ENCODE measurements at places on chromosomes 6 and 20. TPM values are rescaled to one million over a fixed set of nuclear protein-coding genes. Genes with fewer than 3 reads are reported as not detected.

The EEF1E1 gene
- total RNA-seq = 12.6 TPM

The MAP7 gene
- 1.3 TPM for total RNA-seq

The NELFCD gene
- total RNA-seq = 25.6 TPM

The FLRT3 gene
- 14.4 TPM for total RNA-seq

The TRIM15 gene
- total RNA-seq = not detected

The SMLR1 gene
- total RNA-seq = not detected

The MCCD1 gene
- total RNA-seq = not detected

GRCh38 chr6:132785936-132786335, 12.5 kb downstream of the SLC18B1 start:
- H3K4me3 ChIP-seq = no peak overlapping the region
- DNase-seq = no peak
- no peaks in the 10 kb centered on the region for H3K4me1 ChIP-seq
- H3K36me3 ChIP-seq = no peaks in the 10 kb centered on the region
- no peak overlapping the region for H3K27ac ChIP-seq

DNA sequence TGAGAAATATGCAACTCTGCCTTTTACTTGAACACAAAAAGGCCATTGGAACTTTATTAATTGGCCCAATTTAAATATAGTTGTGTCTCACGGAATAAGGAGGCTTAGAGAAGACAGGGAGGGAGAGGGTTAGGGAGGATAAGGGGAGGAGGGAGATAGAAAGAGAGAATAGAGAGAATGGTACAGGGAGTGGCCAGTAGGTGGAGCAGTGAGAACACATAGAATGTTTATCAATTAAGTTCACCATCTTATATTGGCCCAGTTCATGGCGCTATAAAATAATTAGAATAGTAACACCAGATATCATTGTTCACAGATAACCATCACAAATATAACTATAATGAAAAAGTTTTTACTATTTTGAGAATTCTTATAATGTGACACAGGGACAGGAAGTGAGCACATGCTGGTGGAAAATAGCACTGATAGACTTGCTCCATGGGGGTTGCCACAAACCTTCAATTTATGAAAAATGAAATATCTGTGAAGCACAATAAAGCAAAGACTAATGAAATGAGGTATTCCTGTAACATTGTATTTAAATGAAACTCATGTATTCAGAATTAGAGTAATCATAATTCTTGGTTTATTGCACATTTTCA, 374.1 kb upstream of the MANEA start:
- no peak overlapping the region for H3K27ac ChIP-seq
- no peaks in the 10 kb centered on the region for H3K4me1 ChIP-seq
- no peak overlapping the region for H3K4me3 ChIP-seq
- H3K27me3 ChIP-seq = no peaks in the 10 kb centered on the region
- no peak for DNase-seq

DNA sequence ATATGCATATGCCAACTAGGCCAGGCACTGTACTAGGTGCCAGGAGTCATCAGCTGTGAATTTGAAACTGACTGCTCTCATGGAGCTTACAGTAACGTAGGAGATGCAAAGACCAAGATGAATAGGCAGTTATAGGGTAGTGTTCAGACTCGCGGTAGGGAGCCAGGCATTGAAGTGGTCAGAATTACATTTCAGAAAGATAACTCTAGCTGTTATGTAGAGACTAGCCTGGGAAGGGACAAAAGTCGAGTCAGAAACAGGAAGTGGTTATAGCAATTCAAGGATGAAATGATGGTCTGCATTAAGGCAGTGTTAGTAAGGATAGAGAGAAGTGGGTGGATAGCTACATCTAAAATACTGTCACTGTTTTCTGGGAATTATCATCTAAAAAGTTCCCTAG, 56.6 kb downstream of the PCMT1 start:
- no peaks in the 10 kb centered on the region for H3K27me3 ChIP-seq
- no peaks in the 10 kb centered on the region for H3K4me1 ChIP-seq
- no peak overlapping the region for H3K4me3 ChIP-seq
- no peaks in the 10 kb centered on the region for H3K36me3 ChIP-seq

DNA sequence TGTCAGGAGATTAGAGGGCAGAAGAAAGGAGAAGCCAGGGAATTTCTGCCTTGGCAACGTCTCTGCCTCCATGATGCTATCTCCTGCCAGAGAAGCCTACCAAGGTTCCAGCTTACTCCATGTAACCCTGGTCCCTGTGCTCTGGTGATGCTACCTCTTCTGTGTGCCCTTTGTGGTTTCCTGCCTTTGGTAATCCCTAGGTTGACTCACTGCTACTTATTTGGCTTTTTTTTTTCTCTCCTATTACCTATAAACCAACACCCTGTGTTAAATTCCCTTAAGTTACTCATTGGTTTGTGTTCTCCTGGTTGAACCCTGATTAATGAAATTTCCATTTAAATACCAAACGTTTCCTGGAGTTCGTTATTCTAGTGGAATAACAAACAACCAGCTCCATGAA, 527.8 kb upstream of the FLRT3 start:
- H3K4me1 ChIP-seq = no peaks in the 10 kb centered on the region
- H3K27ac ChIP-seq = no peak overlapping the region
- no peaks in the 10 kb centered on the region for H3K27me3 ChIP-seq

- DNase-seq = no peak
- H3K4me1 ChIP-seq = no peaks in the 10 kb centered on the region
- H3K36me3 ChIP-seq = no peaks in the 10 kb centered on the region
- no peaks in the 10 kb centered on the region for H3K27me3 ChIP-seq
These were observed 22.6 kb downstream of the B4GALT5 start for GRCh38 chr20:49690899-49691620.

DNA sequence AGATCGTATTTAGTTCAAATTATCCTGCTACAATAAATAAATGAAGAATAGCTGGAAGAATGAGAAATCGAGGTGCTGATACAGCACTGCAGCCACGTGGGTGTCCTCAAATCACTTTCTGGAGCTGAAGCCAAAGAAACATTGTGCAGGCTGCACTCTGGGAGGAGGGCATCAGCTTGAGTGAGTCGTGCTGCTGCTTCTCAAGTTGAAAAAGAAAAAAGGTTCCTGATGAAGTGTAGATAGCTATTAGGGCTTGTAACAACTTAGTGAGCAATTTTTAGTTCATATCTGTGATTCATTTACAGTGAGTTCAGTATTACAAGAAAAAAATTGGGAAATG, 40.5 kb downstream of the DSE start:
- H3K27ac ChIP-seq = no peak overlapping the region
- DNase-seq = no peak
- no peak overlapping the region for H3K4me3 ChIP-seq
- H3K36me3 ChIP-seq = no peaks in the 10 kb centered on the region
- no peaks in the 10 kb centered on the region for H3K27me3 ChIP-seq

GRCh38 chr6:157184202-157185015, 138.9 kb downstream of the TMEM242 start:
- H3K36me3 ChIP-seq = no peaks in the 10 kb centered on the region
- H3K4me3 ChIP-seq = no peak overlapping the region
- no peaks in the 10 kb centered on the region for H3K27me3 ChIP-seq
- H3K4me1 ChIP-seq = no peaks in the 10 kb centered on the region
- DNase-seq = peak; percentile 59

DNA sequence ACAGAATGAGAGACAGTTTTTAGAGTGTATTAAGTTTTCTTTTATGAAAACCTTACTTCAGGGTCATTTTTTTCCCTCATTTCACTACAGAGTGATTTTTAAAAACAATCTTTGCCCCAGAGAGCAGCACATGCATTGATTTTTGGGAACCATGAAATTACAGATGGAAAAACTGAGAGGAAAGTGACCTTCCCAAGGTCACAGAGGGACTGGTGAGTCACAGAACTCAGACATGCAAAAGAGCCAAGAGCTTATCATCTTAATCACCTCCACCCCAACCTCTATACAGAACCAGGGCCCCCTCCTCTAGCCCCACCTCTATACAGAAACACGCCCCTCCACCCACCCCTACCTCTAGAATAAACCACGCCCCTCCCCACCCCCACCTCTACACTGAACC, 10.7 kb downstream of the PXMP4 start:
- H3K4me3 ChIP-seq = no peak overlapping the region
- H3K27me3 ChIP-seq = no peaks in the 10 kb centered on the region
- no peak overlapping the region for H3K27ac ChIP-seq
- no peaks in the 10 kb centered on the region for H3K4me1 ChIP-seq
- H3K36me3 ChIP-seq = no peaks in the 10 kb centered on the region

DNA sequence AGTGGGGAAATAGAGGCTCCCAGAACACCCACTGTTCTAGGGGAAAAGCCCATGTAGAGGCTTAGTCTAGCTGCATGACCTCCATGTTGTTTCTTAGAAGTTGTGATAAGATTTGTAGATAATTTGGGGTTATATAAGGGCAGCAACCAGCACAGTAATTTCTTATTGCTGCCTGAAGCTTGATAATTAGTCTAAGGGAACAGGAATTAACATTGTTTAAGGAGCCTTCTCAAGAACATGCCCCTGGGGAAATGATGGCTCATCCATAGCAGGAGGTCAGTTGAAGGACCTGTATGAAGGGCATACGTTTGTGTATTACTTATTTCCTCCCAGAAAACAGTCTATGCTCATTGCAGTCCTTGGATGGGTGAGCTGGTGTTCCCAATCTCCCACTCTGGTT, 170.7 kb upstream of the SCGN start:
- H3K27me3 ChIP-seq = no peaks in the 10 kb centered on the region
- no peaks in the 10 kb centered on the region for H3K4me1 ChIP-seq
- DNase-seq = no peak
- no peak overlapping the region for H3K4me3 ChIP-seq

DNA sequence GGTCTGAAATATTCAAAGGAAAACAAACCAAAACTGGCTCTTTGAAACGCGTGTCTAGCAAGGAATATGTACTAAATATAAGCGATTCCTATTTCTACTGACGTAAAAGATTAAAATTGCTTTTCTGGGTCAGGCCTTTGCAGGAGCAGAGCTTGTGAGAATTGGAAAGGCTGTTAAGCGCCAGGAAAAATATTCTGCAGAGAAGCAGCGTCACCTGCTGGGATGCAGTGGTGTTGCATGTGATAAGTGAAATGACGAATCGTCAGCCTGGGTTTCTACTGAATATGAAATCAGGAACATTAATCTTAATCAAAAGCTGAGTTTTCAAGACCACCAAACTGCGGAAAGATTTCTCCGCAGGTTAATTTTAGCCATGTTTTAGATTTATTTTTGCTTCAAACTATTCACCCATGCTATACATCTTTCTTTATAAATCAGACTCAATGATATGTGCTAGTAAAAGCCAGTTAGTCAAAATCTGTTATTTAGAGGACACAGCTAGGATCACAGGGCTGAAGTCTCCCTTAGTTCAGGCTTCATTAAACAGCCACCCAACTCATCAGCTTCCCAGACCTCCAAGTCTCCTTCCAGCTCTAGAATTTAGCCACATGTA, 67.4 kb downstream of the ALDH8A1 start:
- no peaks in the 10 kb centered on the region for H3K27me3 ChIP-seq
- no peak overlapping the region for H3K4me3 ChIP-seq
- H3K36me3 ChIP-seq = no peaks in the 10 kb centered on the region
- H3K4me1 ChIP-seq = no peaks in the 10 kb centered on the region
- DNase-seq = peak; percentile 68
- no peak overlapping the region for H3K27ac ChIP-seq

DNA sequence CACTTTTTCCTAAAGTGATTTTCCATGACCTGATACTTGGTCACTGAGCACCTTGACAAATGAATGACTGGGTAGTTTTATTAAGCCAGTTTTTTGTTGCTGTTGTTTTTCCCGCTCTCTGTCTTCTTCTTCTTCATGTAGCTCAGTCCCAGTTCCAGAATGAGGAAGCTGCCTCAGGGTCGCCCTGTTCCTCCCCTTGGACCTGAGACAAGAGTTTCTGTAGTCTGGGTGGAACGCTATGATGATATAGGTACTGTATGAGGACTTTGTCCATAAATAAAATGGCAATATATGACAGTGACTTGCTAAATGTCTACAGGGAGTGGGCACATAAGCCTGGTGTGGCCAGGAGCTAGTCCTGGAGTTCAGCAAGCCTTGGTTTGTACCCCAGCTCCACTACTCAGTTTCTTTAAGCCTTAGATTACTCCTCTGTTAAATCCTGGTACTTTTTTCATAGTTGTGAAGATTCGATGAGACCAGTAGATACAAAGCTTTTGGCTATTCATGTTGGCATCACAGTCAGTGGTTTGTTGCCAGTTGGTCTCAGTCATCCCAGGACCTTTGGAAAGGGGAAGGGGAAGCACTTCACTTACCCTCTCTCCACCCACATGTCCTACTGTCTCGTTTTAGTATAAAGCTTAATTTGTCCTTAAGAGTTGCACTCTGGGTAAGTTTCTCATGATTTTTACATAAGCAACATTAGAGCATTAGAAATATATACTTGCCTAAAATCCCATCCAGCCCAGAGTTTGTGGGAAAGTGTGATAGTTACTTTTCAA, 11.1 kb upstream of the ADIG start:
- H3K4me3 ChIP-seq = no peak overlapping the region
- no peak for DNase-seq
- no peaks in the 10 kb centered on the region for H3K4me1 ChIP-seq
- no peak overlapping the region for H3K27ac ChIP-seq
- H3K36me3 ChIP-seq = no peaks in the 10 kb centered on the region

DNA sequence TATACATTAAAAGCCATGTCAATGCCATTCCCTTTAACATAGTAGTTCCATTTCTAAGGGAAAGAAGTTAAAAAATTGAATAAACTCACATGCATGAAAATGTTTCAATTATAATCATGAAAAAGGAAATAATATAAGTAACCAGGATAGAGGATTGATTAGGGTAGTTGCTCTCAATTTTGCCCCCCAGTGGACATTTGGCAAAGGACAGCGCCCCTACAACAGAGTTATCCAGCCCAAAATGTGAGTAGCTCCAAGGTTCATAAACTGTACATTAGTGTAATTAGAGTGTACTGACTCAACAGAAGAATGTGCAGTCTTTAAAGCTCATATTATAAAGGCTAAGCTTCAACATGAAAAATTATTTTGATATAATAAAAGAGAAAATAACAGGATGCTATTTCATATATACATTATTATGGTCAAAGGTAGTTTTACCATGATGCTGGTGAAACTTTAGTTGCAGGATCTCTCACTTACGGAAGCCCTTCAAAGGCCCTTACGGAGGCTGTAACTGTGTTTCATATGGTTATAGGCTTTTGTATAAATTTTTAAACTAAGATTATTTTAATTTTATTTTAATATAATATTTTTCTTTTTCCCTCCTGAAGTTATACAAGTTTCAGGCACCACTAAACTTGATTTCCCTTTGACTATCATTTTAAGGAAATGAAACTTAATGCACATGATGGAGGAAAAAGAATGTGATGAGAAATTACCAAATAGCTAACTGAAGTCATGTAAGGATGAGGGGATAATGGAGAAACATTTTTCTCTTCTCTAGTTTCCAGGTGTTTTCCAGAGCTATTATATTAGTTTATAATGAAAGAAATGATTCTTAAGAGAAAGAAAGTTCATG, 403.6 kb downstream of the PLCB1 start:
- no peaks in the 10 kb centered on the region for H3K4me1 ChIP-seq
- no peaks in the 10 kb centered on the region for H3K36me3 ChIP-seq
- H3K27me3 ChIP-seq = no peaks in the 10 kb centered on the region
- H3K27ac ChIP-seq = no peak overlapping the region

- no peak overlapping the region for H3K27ac ChIP-seq
- no peaks in the 10 kb centered on the region for H3K36me3 ChIP-seq
- no peak for DNase-seq
- H3K4me1 ChIP-seq = peaks cover 6% of the 10 kb centered on the region
- H3K27me3 ChIP-seq = no peaks in the 10 kb centered on the region
These were observed 4.9 kb upstream of the TEAD3 start for GRCh38 chr6:35501784-35502183.
